IMR-90 (cell line): ENCODE measurements at places on chromosomes 7 and 10. TPM values are rescaled to one million over a fixed set of nuclear protein-coding genes. Genes with fewer than 3 reads are reported as not detected.

Gene HNRNPA2B1
- total RNA-seq = 49.3 and 118 TPM in 2 replicates

Gene GPR37
- 9.2 and 9.3 TPM in 2 replicates for total RNA-seq

Gene TSPAN33
- total RNA-seq = 0.28 and 0.36 TPM in 2 replicates

Gene KCNH2
- total RNA-seq = 0.56 and 0.90 TPM in 2 replicates

Gene EEPD1
- total RNA-seq = 7.3 and 8.1 TPM in 2 replicates

Gene ATG9B
- total RNA-seq = 0.18 TPM in 1 of 2 replicates, not detected in the other

Gene SFRP4
- not detected in 2 replicates for total RNA-seq

Gene PPP1R17
- not detected in 2 replicates for total RNA-seq

DNA sequence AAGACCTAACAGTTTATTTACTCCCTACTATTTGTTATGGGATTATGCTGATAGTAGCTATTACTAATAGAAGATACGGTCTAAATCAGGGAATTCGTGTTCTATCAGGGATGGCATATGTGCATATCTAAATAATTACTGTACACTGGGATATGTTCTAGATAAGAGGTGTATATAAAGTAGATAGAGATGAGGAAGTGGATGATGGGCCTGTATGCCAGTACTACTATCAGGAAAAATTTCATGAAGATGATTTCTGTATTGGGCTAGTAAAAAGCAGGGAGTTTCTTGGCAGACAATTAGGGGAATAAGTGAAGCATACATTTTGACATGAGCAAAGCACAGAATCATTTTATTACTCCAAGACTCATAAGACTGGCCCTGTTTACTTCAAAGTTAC, 26.2 kb downstream of the PTPN12 start:
- no peak overlapping the region for H3K4me3 ChIP-seq
- no peaks in the 10 kb centered on the region for H3K27me3 ChIP-seq
- no peak for DNase-seq
- peaks cover 7% of the 10 kb centered on the region for H3K4me1 ChIP-seq
- H3K36me3 ChIP-seq = peaks cover 6% of the 10 kb centered on the region; the same call in 1 of the 2 replicates

- H3K36me3 ChIP-seq = no peaks in the 10 kb centered on the region
- no peak for DNase-seq
- H3K4me1 ChIP-seq = no peaks in the 10 kb centered on the region
- H3K27ac ChIP-seq = no peak overlapping the region
- no peaks in the 10 kb centered on the region for H3K27me3 ChIP-seq
Observed at GRCh38 chr7:57646901-57647246, 196.9 kb downstream of the ZNF716 start.

GRCh38 chr7:128792471-128793180, 858 bp downstream of the CCDC136 start:
- DNase-seq = no peak
- no peak overlapping the region for H3K27ac ChIP-seq
- H3K36me3 ChIP-seq = peaks cover 6% of the 10 kb centered on the region
- peaks cover 9% of the 10 kb centered on the region for H3K4me1 ChIP-seq
- no peak overlapping the region for H3K4me3 ChIP-seq

DNA sequence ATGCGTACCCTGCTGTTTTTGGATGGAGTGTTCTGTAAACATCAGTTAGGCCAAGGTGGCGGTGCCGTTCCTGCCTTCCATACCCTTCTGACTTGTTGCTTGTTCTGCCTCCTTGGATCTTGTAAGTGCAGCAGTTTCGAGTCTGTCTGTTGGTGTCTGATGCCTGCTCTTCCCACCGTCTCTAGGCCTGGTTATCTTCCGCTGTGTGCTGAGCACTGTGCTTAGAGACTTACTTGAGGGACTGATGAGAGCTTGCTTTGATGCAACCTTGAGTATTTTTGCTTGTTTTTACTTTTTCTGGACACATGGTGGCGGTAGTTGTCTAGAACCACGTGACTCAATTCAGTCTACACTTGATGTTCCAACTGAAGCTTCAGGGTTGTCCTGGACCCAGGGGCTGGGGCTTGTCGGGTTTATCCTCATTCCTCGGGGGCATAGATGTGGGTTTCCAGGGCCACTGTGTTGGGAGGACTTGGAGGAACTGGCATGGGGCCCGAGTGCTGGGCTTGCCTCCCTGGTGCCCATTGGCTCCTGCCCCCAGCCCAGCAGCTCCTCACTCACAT, 14.4 kb upstream of the SPRN start:
- no peaks in the 10 kb centered on the region for H3K4me1 ChIP-seq
- no peak overlapping the region for H3K27ac ChIP-seq
- H3K36me3 ChIP-seq = no peaks in the 10 kb centered on the region
- no peaks in the 10 kb centered on the region for H3K27me3 ChIP-seq
- no peak for DNase-seq

DNA sequence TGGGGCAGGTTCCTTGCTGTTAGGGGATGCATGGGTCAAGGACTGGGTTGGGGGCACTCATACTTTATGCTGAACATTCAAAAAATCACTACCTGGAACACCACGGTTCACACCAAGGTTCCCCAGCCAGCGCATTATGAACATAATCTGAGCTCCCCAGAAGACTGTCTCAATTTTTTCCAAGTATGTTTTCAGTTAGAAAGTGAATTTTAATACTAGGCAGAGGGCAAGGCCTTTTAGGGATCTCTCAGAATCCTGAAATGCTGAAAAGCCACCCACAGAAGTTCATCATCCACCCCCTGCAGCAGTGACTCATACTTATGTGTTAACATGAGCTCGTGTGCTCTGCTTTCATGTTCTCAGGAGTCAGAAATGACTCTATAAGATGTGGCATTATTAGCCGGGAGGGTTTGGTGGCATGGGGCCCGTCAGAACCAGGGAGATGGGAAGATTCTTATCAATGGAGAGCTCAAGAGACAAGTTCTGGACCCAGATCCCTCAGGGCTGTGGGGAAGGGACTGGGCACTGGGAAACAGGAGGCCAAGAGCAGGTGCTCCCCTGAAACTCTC, 185.2 kb upstream of the ITGB1 start:
- no peaks in the 10 kb centered on the region for H3K27me3 ChIP-seq
- no peak overlapping the region for H3K4me3 ChIP-seq
- no peaks in the 10 kb centered on the region for H3K36me3 ChIP-seq
- peaks cover 12% of the 10 kb centered on the region for H3K4me1 ChIP-seq
- peak; percentile 93 for DNase-seq

DNA sequence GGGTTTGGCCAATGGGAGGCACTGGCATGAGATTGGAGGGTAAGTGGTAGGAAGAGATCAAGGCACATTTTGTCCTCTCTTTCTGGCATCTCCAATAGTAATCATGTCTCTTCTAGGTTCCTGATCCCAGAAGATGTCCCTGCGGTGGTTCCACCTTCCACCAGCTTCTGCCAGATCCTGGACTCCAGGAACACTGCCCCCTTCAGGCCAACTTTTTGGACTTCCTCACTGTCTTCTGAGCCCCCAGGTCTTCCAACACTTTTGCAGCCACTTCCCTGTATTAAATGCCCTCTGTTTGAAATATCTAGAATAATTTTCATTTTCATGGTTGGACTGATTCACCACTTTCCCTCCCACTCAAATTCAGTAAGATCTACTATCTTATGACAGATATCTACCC, 60.9 kb downstream of the BAMBI start:
- peaks cover 16% of the 10 kb centered on the region for H3K27me3 ChIP-seq
- H3K4me1 ChIP-seq = no peaks in the 10 kb centered on the region
- no peaks in the 10 kb centered on the region for H3K36me3 ChIP-seq
- no peak overlapping the region for H3K4me3 ChIP-seq
- no peak overlapping the region for H3K27ac ChIP-seq

DNA sequence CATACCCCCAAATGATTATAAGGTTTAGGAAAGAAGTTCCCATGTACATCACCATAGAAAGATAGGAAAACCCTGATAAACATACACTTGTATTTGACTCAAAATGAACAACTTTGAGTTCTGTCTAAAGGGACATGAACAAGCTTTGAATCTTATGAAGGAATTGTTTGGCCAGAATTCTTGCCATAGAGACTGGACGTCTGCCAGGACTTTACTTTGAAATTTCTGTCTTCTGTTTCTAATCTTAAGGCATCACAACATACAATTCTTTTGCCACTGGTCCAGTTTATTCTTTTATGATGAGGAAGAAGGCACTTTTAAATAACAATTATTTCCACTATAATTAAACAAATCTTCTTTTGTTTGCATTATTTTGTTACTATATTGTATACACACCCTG, 26.2 kb upstream of the CYP26C1 start:
- H3K36me3 ChIP-seq = no peaks in the 10 kb centered on the region
- peaks cover 12% of the 10 kb centered on the region for H3K4me1 ChIP-seq
- H3K4me3 ChIP-seq = no peak overlapping the region
- no peak overlapping the region for H3K27ac ChIP-seq

DNA sequence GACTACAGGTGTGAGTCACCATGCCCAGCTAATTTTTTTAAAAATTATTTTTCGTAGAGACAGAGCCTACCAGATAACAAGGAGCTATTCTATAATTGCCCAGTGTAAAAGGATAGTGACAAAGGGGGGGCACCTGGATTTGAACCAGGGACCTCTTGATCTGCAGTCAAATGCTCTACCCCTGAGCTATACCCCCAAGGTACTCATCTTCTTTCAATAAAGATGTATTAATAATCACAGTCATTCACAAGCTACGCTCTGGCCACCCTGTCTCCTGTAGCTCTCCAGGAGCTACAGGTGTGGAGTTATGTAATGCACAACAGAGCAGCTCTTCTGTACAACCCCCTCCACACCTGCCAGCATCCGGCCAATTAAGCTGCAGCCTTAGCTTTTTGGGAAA, 83.5 kb downstream of the ZNF777 start:
- no peaks in the 10 kb centered on the region for H3K4me1 ChIP-seq
- no peak for DNase-seq
- H3K27ac ChIP-seq = no peak overlapping the region
- no peaks in the 10 kb centered on the region for H3K27me3 ChIP-seq

- no peak for DNase-seq
- no peak overlapping the region for H3K4me3 ChIP-seq
- no peaks in the 10 kb centered on the region for H3K27me3 ChIP-seq
- H3K27ac ChIP-seq = no peak overlapping the region
Observed at GRCh38 chr7:69395061-69395714, 203.1 kb upstream of the AUTS2 start.

- H3K4me3 ChIP-seq = no peak overlapping the region
- H3K4me1 ChIP-seq = peaks cover 4% of the 10 kb centered on the region; the same call in 1 of the 2 replicates
Observed at GRCh38 chr7:45092100-45092930, 3.5 kb upstream of the NACAD start.

DNA sequence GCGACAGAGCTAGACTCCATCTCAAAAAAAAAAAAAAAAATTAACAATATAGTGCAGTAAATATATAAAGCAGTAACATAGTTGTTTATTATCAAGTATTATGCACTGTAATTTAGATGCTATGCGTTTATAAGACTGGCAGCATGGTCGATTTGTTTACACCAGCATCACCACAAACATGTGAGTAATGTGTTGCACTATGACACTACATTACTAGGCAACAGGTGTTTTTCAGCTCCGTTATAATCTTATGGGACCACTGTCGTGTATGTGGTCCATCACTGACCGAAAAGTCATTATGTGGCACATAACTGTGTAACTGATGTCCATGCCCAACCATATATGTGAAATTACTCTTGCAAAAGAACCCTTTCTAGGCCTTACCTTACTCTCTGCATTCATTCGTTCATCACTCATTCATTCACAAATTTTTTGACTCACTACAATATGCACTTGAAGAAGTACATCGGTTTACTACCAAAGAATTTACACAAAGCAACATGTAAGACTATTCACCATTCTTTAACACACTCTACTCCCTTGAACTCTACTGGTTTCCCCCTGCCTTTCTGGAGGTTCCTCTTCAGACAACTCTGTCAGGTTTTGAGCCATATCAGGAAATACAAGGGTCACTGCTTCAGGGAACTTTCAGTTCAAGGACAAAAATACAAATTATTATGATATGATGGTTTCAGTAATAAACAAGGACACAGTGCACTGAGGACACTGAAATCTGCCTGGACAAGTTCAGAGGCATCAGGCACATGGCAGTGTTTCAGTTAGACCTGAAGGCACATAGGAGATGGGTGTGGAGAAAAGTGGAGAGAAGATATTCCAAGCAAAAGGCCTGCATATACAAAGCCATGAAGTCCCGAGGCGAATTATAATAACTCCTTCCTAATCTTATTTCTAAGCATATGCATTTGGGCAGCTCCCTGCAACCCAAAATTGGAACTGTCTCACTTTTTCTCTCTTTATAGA, 17.4 kb downstream of the ITGB1 start:
- H3K4me3 ChIP-seq = no peak overlapping the region
- H3K27me3 ChIP-seq = no peaks in the 10 kb centered on the region
- peaks cover 38% of the 10 kb centered on the region for H3K4me1 ChIP-seq
- peak overlapping the region; percentile 41; the same call in 1 of the 2 replicates for H3K27ac ChIP-seq

DNA sequence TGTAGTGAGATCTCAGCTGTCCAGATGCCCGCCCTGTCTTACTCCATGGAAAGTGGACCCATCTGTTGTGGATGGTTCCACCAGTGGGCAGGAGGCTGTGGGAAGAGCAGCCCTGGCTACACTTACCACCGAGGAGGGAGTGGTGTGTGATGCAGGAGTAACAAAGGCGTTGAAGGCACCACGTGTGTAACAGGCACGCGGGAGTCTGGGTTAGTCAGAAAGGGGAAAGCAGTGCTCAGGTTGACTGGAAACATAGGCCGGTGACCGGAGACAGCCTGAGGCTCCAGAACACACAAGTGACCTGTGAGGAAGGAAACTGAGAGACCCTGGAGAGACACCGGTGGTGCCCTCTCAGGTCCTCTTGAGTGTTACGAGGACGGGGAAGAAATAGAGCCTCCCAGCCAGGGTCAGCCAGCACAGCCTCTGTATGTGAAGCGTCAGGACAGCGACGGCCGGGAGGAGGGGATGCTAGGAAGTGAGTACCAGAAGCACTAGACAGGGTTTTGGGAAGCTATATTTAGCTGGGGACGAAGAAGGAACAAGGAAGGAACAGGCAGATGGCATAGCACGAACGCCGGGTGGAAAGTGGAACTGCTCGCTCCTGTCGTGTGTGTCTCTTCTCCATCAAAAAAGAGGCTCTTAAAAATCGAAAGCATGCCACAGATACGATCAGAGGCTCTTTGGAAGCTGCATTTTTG, 51.7 kb downstream of the DAGLB start:
- H3K4me3 ChIP-seq = no peak overlapping the region
- DNase-seq = no peak
- no peak overlapping the region for H3K27ac ChIP-seq
- peaks cover 40% of the 10 kb centered on the region for H3K36me3 ChIP-seq
- H3K4me1 ChIP-seq = peaks cover 18% of the 10 kb centered on the region
- no peaks in the 10 kb centered on the region for H3K27me3 ChIP-seq

GRCh38 chr7:125605241-125605640, 675.6 kb upstream of the POT1 start:
- H3K27me3 ChIP-seq = no peaks in the 10 kb centered on the region
- H3K4me1 ChIP-seq = no peaks in the 10 kb centered on the region
- H3K27ac ChIP-seq = no peak overlapping the region
- H3K4me3 ChIP-seq = no peak overlapping the region
- no peaks in the 10 kb centered on the region for H3K36me3 ChIP-seq
- DNase-seq = no peak

- DNase-seq = peak; percentile 83
- H3K4me1 ChIP-seq = peaks cover 3% of the 10 kb centered on the region; the same call in 1 of the 2 replicates
- H3K27me3 ChIP-seq = no peaks in the 10 kb centered on the region
- H3K27ac ChIP-seq = peak overlapping the region; percentile 71
- peak overlapping the region; percentile 86 for H3K4me3 ChIP-seq
Observed at GRCh38 chr7:158829021-158829341, 328 bp downstream of the ESYT2 start.

- no peaks in the 10 kb centered on the region; the same call in 1 of the 2 replicates for H3K4me1 ChIP-seq
- H3K36me3 ChIP-seq = no peaks in the 10 kb centered on the region
- no peak overlapping the region for H3K4me3 ChIP-seq
Observed at GRCh38 chr7:17029150-17029549, 147.4 kb upstream of the AGR3 start.

- H3K36me3 ChIP-seq = no peaks in the 10 kb centered on the region
- H3K4me1 ChIP-seq = peaks cover 2% of the 10 kb centered on the region
- no peak overlapping the region for H3K4me3 ChIP-seq
- H3K27me3 ChIP-seq = peaks cover 2% of the 10 kb centered on the region; the same call in 1 of the 2 replicates
- H3K27ac ChIP-seq = no peak overlapping the region
- DNase-seq = no peak
Observed at GRCh38 chr7:142485617-142486226, 227.9 kb upstream of the PRSS58 start.

GRCh38 chr10:47081264-47081663, 170.0 kb downstream of the PTPN20 start:
- peaks cover 4% of the 10 kb centered on the region for H3K4me1 ChIP-seq
- no peak overlapping the region for H3K4me3 ChIP-seq
- no peak for DNase-seq
